Epithelial cell of alveolus of lung (primary cell): ENCODE measurements at places on chromosomes 7 and 10. TPM values are rescaled to one million over a fixed set of nuclear protein-coding genes. Genes with fewer than 3 reads are reported as not detected.

Gene TUBAL3
- total RNA-seq, result under 0.01 TPM in 1 of 2 replicates, not detected in the other

Gene CYP2E1
- under 0.01 and 1.7 TPM in 2 replicates for total RNA-seq

Gene ASB10
- not detected in 2 replicates for total RNA-seq

Gene SMKR1
- not detected in 2 replicates for total RNA-seq

Gene FBXO24
- 0.65 and 2.9 TPM in 2 replicates for total RNA-seq

Gene PRKAR2B
- total RNA-seq, result 7.9 and 47.7 TPM in 2 replicates

Gene TMEM26
- 1.9 and 7.3 TPM in 2 replicates for total RNA-seq

Gene ASCC1
- total RNA-seq, result 27.4 and 28.2 TPM in 2 replicates

Gene HIF1AN
- total RNA-seq, result 5.9 and 15.1 TPM in 2 replicates

Gene ZNF398
- 13.1 and 40.8 TPM in 2 replicates for total RNA-seq

Gene FAM180A
- 3.6 TPM in 1 of 2 replicates, not detected in the other for total RNA-seq

Gene PSD
- 6.8 and 12.2 TPM in 2 replicates for total RNA-seq

Gene TSPAN15
- 1.6 and 4.4 TPM in 2 replicates for total RNA-seq

Gene ELMO1
- 0.52 and 2.3 TPM in 2 replicates for total RNA-seq

Gene ERVW-1
- 0.16 TPM in 1 of 2 replicates, not detected in the other for total RNA-seq

Gene COBL
- total RNA-seq, result 0.39 TPM in 1 of 2 replicates, not detected in the other

Gene CELF2
- total RNA-seq, result 3.5 and 10.3 TPM in 2 replicates

Gene LIPM
- not detected in 2 replicates for total RNA-seq

Gene AS3MT
- total RNA-seq, result 0.78 and 1.8 TPM in 2 replicates

Gene AZGP1
- total RNA-seq, result 0.40 TPM in 1 of 2 replicates, not detected in the other

Gene HOXA7
- total RNA-seq, result 7.2 and 12.4 TPM in 2 replicates

Gene PDZD7
- 0.40 and 0.91 TPM in 2 replicates for total RNA-seq

Gene SPDYE2
- not detected in 2 replicates for total RNA-seq

Gene PVRIG
- total RNA-seq, result not detected in 2 replicates

Gene TEX36
- not detected in 2 replicates for total RNA-seq

Gene ADAM12
- 3.4 and 8.1 TPM in 2 replicates for total RNA-seq

Gene SLC29A4
- total RNA-seq, result 7.4 and 12.4 TPM in 2 replicates

Gene ETV1
- 20.8 and 25.9 TPM in 2 replicates for total RNA-seq

Gene CHAT
- total RNA-seq, result not detected in 2 replicates

Gene CHST3
- 10.3 and 10.9 TPM in 2 replicates for total RNA-seq

Gene ZDHHC4
- total RNA-seq, result 64.4 and 72.1 TPM in 2 replicates

Gene TMEM176B
- total RNA-seq, result 14.3 TPM in 1 of 2 replicates, not detected in the other

Gene OR6V1
- total RNA-seq, result not detected in 2 replicates

Gene TUBB8
- under 0.01 TPM in 1 of 2 replicates, not detected in the other for total RNA-seq

Gene MEOX2
- total RNA-seq, result 0.13 and 59.3 TPM in 2 replicates

Gene PRPS1L1
- not detected in 2 replicates for total RNA-seq

Gene HYAL4
- total RNA-seq, result not detected in 2 replicates

Gene SDK1
- 4.9 and 8.3 TPM in 2 replicates for total RNA-seq

Gene LDB3
- total RNA-seq, result 0.96 TPM in 1 of 2 replicates, not detected in the other

Gene SLC39A12
- not detected in 2 replicates for total RNA-seq

Gene HOXA4
- total RNA-seq, result 5.9 and 8.7 TPM in 2 replicates

Gene HEPACAM2
- not detected in 2 replicates for total RNA-seq

Gene GTF2I
- total RNA-seq, result 81.5 and 125 TPM in 2 replicates

Gene PON3
- 0.13 TPM in 1 of 2 replicates, not detected in the other for total RNA-seq

Gene TRIM4
- total RNA-seq, result 18.9 and 40.1 TPM in 2 replicates

Gene DNAH11
- total RNA-seq, result 0.48 and 1.2 TPM in 2 replicates

Gene CARD11
- 0.16 and 6.9 TPM in 2 replicates for total RNA-seq

Gene GARIN1A
- under 0.01 and 0.32 TPM in 2 replicates for total RNA-seq

Gene AUTS2
- 5.4 and 9.1 TPM in 2 replicates for total RNA-seq

Gene RBM20
- total RNA-seq, result 0.24 and 1.2 TPM in 2 replicates

Gene VAX1
- total RNA-seq, result not detected in 2 replicates

Gene AHCYL2
- total RNA-seq, result 3.0 and 8.9 TPM in 2 replicates

Gene RPS24
- total RNA-seq, result 2,654 and 3,479 TPM in 2 replicates

Gene FAM25A
- not detected in 2 replicates for total RNA-seq

Gene HOXA13
- not detected in 2 replicates for total RNA-seq

Gene SFRP5
- 0.32 TPM in 1 of 2 replicates, not detected in the other for total RNA-seq

Gene OPN1SW
- not detected in 2 replicates for total RNA-seq
